Naive B cell (primary cell): ENCODE measurements at places on chromosomes 12 and 14. TPM values are rescaled to one million over a fixed set of nuclear protein-coding genes. Genes with fewer than 3 reads are reported as not detected.

- DNase-seq, result no peak
These were observed 194.0 kb upstream of the ALG10 start for GRCh38 chr12:33828326-33828725.

LRTM2 gene
- polyA plus RNA-seq, result not detected

DNA sequence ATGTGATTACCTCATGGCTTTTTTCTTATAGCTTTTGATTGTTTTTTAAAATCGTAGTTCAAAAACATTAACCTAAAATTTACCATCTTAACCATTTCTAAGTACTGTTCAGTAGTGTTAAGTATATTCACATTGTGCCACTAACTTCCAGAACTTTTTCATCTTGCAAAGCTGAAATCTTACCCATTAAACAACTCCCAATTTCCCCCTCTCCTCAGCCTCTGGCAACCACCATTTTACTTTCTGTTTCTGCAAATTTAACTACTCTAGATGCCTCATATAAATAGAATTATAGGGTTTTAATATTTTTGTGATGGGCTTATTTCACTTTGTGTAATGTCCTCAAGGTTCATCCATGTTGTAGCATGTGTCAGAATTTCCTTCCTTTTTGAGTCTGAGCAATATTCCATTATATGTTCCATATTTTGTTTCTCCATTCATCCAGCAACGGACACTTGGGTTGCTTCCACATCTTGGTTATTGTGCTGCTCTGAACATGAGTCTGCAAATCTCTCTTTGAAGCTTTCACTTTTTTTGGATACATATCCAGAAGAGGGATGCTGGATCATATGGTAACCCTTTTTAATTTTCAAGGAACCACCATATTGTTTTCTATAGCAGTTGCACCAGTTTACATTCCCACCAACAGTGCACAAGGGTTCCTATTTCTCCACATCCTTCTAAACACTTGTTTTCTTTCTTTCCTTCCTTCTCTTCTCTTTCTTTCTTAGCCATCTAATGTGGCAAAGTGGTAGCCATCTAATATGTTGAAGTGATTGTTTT is 5.0 kb downstream of the HIF1A start:
- no peak for DNase-seq

LBHD2 gene
- not detected for polyA plus RNA-seq

DNA sequence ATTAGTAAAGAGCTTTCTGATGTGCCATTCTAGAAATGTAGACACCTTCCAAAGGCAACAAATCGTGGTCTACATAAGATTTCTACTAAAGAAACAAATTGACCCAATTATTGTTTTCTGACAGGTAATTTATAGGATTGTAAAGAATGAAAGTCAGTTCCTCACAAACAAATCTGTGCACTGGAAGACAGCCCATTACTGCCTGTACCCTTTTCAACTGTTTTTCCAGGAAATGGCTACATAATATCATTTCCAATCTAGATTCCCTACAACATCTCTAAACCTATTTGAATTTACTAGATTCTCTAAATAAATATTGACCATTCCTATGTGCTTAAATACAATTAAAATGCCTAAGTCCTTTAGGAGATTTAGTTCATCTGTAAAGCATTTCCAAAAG is 939.1 kb downstream of the FSCB start:
- DNase-seq, result no peak

INHBE gene
- not detected for polyA plus RNA-seq

FAM90A1 gene
- not detected for polyA plus RNA-seq

DNA sequence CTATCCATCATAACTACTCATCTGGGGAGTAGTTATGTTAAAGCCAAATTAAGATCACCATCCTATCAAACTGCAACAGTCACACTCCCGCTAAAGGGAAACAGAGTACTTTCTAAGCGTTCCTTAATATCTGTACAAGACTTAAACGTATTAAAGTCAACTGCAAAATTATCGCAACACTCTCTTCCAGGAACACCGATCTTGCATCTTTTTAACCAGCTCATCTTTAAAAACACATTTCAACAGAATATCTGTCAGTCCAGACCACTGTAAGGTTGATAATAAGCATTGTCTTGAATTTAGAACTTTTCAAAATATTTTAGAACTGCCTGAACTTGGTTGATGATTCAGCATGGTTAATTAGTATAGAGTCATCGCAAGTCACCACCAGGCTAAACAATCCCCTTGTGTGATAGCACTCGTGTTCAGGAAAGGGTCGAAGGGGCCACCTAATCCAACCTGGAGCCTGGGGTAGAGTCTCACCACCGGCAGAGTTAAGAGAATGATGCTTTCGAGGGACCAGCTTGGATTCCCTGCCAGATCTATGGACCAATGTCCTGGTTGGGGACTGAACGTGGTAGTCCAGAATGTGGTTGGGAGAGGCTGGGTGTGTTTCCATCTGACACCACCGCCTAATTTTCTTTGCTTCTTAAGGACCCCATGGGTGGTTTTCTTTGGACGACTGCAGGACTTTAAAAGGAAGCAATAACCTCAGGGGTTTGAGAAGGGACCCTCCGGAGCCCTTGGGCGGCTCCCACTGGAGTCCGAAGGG is 890 bp downstream of the SPTLC2 start:
- DNase-seq, result no peak

ORAI1 gene
- 169 TPM for polyA plus RNA-seq

DNA sequence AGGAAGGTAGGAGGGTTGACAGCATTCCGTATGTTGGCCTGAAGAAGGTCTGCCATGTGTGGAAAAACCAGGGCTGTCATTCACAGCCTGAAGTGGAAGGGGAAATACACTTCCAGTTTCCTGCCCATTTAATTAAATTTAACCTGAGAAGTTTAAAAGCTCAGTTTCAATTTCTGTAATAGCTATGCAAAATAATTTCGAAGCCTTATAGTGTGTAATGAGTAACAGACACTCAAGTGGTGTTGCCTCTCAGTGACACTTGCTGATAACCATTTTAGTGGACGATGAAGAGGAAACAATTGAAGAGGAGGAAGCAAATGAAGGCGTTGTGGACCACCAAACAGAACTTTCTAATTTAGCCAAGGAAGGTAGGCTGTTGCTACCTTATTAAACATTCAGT is 44.8 kb downstream of the EP400 start:
- DNase-seq, result no peak
